Nephron progenitor cell (in vitro differentiated cells): ENCODE measurements at places on chromosomes 11 and 22.

- DNase-seq, result no peak
These were observed 1.9 kb downstream of the CHADL start for GRCh38 chr22:41238570-41239442.

GRCh38 chr11:197741-198235 is 4.9 kb downstream of the SCGB1C1 start:
- no peak for DNase-seq

GRCh38 chr11:70115778-70116177 is 37.7 kb downstream of the ANO1 start:
- DNase-seq, result no peak

DNA sequence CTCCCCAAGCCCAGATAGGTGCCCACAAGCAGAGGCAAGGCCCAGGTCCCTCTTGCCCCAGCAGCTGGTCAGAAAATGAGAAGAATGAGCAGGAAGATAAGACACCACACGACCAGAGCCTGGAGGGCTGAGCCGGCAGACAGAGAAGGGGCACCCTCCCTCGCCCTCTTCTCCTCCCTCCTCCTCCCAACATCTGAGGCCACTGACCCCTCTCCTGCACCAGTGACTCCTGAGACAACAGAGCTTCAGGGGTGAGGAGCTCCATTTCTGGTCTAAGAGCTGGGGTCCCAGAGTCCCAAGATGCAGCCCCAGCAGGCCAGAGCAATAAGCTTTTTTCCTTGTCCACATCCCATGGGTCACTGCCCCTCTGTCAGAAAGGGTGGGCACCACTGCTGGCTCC is 159.2 kb downstream of the TRIM29 start:
- DNase-seq, result no peak

GRCh38 chr11:35916270-35916669 is 27.6 kb upstream of the LDLRAD3 start:
- no peak for DNase-seq

- no peak for DNase-seq
These were observed 1.7 kb upstream of the CBX6 start for GRCh38 chr22:38873469-38874411.
